Activated CD8-positive, alpha-beta memory T cell treated with anti-CD3 and anti-CD28 coated beads, Interleukin-2, amount 10 ng/mL, durations not matched to agents 7 days and 5 days (primary cell): ENCODE measurements at places on chromosomes 7 and 10. TPM values are rescaled to one million over a fixed set of nuclear protein-coding genes. Genes with fewer than 3 reads are reported as not detected.

DNA sequence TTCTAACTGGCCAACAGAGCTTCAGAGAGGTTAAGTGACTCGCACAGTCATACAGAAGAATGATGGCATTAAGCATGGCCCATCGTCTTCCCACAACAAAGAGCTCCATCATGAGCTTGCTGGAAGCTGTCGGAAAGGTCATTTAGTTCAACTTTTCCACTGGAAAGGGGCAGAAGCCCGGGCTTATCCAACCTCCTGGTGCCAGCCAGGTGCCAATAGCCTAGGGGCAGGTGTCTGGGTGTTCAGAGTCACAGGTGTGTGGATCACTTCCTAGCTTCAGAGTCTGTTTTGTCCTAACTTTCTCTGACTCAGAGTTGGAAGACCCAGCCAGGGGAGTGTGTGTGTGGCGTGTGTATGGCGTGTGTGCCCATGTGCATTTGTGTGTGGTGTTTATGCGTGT, 1.3 kb upstream of the TRPV6 start:
- DNase-seq = no peak
- H3K36me3 ChIP-seq = no peaks in the 10 kb centered on the region
- no peaks in the 10 kb centered on the region for H3K4me1 ChIP-seq
- no peak overlapping the region for H3K4me3 ChIP-seq

DNA sequence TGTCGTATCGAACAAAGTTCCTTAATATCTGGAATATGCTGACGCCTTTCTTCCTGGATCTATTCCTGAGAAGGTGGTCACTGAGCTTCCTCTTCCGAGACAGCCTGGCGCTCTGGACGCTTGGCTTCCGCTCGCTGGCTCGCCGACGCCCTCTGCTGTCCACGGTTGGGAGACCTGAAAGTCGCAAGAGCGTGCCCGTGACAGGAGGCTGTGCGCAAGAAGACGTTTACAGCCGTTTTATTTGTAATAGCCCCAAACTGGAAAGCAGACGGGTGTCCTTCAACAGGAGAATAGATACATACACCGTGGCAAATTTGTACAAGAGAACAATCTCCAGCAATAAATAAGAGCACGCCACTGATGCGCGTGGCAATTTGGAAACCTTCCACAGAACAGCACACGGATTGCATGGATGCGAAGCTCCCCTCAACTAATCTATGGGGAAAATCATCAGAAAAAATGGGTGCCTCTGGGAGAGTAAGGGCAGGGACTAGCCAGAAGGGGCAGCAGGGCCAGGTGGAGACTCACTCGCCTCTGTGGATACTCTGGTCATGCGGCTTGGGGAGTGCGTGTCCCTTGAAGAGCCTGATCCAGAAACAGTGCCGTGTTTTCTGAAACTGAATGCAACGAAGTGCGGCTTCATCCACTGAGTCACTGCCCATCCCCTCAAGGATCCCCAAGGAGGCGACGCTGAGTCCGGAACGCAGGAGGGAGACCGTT, 41.5 kb upstream of the BNIP3 start:
- no peak overlapping the region for H3K4me3 ChIP-seq
- peaks cover 33% of the 10 kb centered on the region for H3K27me3 ChIP-seq
- H3K4me1 ChIP-seq = peaks cover 9% of the 10 kb centered on the region

DNA sequence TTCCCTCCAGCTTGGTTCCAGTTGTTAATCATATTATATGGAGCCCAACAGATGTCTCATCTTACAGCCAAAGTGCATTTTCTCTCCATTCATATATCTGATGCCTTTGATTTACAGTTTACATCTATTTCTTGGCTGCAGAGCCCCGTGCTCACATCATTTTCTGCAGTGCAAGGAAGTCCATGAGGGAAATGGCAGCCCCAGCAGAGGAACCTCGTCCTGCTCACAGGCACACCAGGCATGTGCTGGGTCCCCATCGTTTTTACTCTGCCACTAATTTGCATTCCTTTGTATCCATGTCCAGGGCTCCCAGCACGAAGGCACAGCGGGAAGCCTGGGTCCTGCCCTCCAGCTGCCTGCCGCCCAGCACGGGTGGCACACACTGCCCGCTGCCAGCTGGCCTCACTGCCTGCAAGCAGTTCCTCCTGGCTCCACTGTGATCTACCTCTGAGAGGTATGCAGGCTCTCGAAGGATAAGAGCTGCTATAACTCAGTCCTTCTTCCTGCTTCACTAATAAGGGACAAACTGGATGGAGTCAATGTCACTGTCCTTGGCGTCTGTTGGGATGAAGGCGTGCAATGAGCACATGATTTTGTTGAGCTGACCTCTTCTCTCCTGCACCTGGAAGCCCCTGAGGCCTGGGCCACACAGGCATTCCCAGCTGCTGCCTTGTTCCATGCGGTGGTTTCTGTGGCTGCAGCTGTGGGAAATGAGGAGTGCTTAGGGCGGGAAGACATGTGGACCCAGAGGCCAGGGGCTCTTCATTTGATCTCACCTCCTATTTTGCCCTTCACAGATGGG, 583.6 kb upstream of the MGMT start:
- no peaks in the 10 kb centered on the region for H3K4me1 ChIP-seq
- no peak overlapping the region for H3K4me3 ChIP-seq
- H3K36me3 ChIP-seq = no peaks in the 10 kb centered on the region
- no peaks in the 10 kb centered on the region for H3K27me3 ChIP-seq
- DNase-seq = no peak

- H3K27me3 ChIP-seq = peaks cover 40% of the 10 kb centered on the region
- H3K36me3 ChIP-seq = peaks cover 5% of the 10 kb centered on the region
- DNase-seq = no peak
- H3K4me1 ChIP-seq = peaks cover 19% of the 10 kb centered on the region
Measured at GRCh38 chr10:58513188-58514110, 777 bp downstream of the BICC1 start.

GRCh38 chr7:44108768-44109750, 4.9 kb downstream of the AEBP1 start:
- DNase-seq = no peak
- H3K4me1 ChIP-seq = peaks cover 4% of the 10 kb centered on the region
- H3K27me3 ChIP-seq = peaks cover 13% of the 10 kb centered on the region
- H3K4me3 ChIP-seq = no peak overlapping the region
- peaks cover 5% of the 10 kb centered on the region for H3K36me3 ChIP-seq
- no peak overlapping the region for H3K27ac ChIP-seq

- H3K36me3 ChIP-seq = peaks cover 22% of the 10 kb centered on the region
- no peaks in the 10 kb centered on the region for H3K27me3 ChIP-seq
- peak overlapping the region; percentile 25 for H3K4me3 ChIP-seq
- peak; percentile 91 for DNase-seq
- peaks cover 88% of the 10 kb centered on the region for H3K4me1 ChIP-seq
- H3K27ac ChIP-seq = peak overlapping the region; percentile 88
Measured at GRCh38 chr7:36784991-36785940, 61.0 kb upstream of the AOAH start.

TMEM236 gene
- total RNA-seq = 0.06 TPM

ATOH7 gene
- total RNA-seq = not detected

PPP1R17 gene
- not detected for total RNA-seq
